ENCODE measurements at places on chromosomes 11 and 22. TPM values are rescaled to one million over a fixed set of nuclear protein-coding genes. Genes with fewer than 3 reads are reported as not detected.

The OR5M10 gene
- not detected for total RNA-seq

The VPREB1 gene
- not detected for total RNA-seq

The GSTP1 gene
- 744 TPM for total RNA-seq

The ELMOD1 gene
- total RNA-seq = not detected

The UBQLN3 gene
- total RNA-seq = 1.5 TPM

The DCHS1 gene
- 62.3 TPM for total RNA-seq

The SEPTIN3 gene
- total RNA-seq = not detected

The MRGPRF gene
- 171 TPM for total RNA-seq

DNA sequence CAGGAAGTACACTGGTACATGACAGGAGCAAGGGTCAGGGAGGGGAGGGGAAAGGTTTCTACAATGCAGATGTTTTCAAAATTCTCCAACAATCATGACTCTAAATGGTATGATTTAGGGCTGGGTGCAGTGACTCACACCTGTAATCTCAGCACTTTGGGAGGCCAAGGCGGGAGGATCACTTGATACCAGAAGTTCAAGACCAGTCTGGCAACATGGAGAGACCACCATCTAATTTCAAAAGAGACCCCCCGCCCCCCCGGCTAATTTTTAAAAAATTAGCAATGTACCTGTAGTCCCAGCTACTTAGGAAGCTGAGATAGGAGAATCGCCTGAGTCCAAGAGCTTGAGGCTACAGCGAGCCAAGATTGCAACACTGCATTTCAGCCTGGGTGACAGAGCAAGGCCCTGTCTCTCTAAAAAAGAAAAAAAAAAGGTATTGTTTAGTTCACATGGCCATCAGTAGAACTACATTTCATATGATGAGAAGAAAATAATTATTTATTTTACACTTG is 15.9 kb upstream of the OLFML1 start:
- DNase-seq = no peak

- no peak for DNase-seq
These were observed 141.6 kb downstream of the BUD13 start for GRCh38 chr11:116631201-116631600.

DNA sequence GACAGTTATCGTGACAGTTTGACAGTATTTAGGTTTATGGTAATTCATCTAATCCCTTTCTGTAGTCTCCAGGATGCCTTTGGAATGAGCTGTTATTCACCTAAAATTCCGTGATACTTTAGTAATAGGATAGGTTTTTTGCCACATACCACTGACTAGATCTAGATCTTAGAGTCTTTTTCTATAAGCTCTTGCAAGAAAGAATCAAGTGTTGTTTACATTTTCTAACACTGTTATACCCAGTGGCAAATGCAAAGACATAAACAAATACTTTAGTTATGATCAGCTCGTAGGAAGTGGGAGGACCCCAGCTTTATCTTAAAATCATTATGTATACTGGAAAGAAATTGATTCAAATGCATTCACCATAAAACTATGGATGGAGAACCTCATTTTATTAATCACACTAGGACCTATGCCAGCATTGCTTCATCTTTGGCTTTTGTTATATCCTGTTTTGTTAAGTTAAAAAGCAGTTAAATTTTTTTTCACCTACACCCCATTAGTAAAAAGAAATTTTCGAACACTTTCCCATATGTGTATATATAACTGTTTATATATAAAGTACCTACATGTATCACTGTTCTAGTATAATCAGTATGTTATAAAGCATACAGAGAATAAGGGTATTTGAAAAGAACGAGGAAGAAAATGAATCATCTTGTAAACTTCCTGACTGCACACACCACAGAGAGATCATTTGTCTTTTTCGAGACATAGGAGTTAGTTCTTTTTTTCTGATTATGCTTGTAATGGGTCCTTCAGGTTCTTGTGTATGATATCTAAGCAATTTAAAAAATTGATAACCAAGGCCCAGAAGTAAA is 60.9 kb downstream of the PDHX start:
- DNase-seq = no peak

GRCh38 chr11:16194566-16194965 is 161.8 kb downstream of the SOX6 start:
- DNase-seq = no peak

GRCh38 chr11:120339394-120339890 is 3.2 kb downstream of the ARHGEF12 start:
- DNase-seq = no peak

DNA sequence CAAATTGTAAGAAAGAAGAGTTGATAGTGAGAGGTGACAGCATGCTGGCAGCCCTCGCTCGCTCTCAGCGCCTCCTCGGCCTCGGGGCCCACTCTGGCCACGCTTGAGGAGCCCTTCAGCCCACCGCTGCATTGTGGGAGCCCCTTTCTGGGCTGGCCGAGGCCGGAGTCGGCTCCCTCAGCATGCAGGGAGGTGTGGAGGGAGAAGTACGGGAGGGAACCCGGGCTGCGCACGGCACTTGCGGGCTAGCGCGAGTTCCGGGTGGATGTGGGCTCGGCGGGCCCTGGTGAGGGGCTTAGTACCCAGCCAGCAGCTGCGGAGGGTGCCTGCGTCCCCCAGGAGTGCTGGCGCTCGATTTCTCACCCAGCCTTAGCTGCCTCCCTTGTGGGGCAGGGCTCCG is 539.7 kb upstream of the CCDC179 start:
- DNase-seq = no peak

DNA sequence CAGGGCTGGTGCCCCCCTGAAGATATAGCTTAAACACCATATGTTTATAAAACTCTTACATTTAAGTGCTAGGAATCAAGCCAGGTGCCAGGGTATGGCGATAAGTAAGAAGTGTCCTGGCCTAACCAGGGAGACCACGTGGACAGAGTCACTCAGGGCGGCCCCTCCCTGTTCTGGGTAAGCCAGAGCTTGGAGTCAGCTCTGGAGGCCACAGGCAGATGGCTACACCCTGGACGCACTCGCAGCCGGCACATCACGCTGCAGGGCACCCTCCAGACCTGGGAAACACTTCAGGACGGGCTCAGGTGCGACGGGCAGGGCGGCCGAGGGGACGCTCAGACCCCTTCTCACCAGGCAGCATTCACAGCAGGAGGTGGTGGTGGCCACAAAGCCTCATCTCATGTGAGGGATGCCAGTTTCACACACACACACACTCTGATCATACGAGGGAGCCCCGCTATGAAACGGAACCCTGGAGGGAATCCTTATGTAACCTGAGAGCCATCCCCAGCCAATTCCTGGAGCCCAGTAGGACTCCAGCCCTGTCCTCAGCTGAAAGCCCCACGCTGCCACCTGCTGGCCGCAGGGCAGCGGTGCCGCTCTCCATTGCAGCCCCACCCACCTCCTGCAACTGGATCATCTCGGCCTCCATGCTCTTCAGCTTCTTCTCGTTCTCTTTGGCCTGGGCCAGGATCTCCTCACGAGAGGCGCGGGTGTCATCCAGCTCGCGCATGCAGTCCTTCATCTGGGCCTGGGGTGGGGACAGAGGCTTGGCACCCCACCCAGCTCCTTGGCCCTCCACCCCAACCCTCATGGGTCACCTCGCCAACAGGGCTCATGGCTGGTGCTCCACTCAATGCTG is 33.4 kb downstream of the APOL1 start:
- DNase-seq = peak; percentile 31

DNA sequence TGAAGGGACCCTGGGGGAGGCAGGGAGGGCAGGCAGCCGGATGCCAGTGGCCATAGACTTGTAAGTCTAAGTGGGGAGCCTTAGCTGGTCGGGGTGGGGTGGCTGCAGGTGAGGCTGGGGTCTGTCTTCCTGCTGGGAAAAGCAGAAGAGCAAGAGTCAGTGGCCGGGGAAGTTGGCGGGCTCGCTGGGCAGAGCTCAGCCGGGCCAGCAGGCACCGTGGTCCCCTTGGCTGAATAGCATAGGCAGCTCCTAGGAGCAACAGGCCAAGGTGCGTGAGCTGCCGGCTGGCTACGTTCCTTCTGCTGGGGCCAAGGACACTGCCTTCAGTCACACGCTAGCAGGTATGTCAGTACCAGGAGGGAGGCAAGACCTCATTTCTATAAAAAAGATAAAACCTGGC is 67.8 kb upstream of the A4GALT start:
- DNase-seq = no peak

DNA sequence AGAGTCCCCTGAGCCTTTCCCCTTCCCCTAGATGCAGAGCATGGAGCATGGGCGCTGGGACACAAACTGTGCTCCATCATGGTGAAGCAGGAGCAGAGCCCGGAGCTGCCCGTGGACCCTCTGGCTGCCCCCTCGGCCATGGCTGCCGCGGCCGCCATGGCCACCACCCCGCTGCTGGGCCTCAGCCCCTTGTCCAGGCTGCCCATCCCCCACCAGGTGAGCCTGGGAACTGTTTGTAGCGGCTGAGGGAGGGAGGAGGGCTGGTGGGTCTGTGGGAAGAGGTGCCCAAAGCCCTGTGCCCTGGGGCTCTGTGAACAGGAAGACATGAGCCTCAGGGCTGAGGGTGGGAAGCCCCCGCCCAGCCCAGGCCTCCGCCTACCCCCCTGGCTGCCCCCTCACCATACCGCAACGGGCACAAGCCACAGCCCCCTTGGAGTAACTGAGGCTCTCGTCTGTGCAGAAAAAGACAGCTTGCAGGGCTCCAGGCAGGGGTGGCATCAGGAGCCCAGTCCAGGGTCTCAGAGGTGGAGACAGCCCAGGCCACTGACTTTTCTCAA is 30.4 kb downstream of the CREB3L1 start:
- no peak for DNase-seq

GRCh38 chr11:11349870-11350337 is 3.1 kb downstream of the CSNK2A3 start:
- no peak for DNase-seq

DNA sequence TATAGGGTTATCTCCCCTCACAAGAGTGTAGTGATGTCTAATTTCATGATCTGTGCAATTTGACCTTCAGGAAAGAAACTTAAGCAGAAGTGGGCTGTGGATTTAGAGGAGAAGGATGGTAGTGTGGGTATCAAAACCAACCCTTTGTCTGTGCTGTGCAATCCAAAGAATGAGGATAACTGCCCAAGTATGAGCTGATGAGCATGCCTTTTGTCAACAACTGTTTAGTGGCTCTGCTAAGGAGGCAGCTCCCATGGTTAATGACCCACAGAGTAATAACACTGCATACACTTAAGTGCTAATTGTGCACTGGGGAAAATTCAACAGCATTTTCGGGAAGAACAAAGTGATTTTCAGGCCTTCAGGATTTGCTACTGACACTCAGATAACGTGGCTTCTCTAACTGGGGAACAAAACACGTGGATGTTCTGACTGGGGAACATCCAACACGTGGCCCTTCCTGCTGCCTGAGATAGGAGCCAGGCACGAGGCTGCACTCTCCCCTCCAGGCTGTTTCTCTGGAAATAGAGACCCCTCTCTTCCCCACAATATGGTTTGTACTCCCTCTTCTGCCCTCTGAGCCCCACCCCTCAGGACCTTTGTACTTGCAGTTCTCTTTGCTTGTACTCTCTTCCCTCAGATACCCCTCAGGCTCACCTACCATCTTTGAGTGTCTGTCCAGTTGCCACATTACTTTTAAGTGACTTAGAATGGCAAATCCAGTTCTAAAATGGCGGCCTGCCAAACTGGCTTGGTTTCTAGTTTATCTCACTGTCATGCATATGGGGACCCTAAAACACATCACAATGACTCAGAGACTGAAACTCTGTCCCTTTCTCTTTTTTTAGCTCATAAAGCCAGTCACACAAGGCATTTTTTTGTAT is 234.9 kb upstream of the POU2AF2 start:
- DNase-seq = no peak

GRCh38 chr22:44658311-44658953 is 43.6 kb upstream of the PRR5 start:
- DNase-seq = no peak

- DNase-seq = no peak
These were observed 40.1 kb downstream of the EIF4ENIF1 start for GRCh38 chr22:31449506-31449905.

DNA sequence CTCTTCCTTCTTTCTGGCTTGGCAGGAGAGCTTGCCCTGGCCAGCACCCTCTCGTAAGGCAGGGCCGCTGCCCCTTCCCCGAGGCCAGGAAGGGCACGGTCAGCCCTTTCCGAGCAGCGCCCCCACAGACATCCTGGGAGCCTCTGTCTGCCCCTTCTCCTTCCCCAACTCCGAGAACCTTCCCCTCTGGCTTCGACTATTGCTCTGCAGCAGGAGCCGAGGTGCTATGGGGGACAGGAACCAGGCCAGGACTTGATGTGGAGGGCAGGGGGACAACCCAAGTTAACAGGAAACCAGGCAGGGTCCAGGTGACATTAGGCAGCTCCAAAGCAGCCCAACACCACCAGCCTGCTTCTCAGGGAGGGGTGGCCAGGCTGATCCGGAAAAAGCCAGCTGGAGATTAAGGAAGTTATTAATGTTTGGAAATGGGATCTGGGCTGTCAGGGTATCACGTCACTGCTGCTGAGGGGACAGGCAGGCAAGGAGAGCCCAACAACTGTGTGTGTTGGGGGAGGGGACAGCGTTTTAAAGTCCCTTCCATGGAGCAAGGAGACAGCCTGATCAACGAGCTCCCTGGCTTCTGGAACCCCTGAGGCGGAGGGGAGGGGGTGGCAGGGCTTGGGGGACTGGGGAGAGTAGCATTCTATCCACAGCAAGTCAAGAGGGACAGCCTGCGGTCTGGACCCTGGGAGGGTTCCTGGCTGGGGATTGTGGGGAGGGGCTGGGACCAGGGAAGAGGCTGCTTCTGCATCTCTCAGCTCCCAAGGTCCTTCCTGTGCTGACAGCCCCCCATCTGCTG is 27.3 kb downstream of the SYT7 start:
- no peak for DNase-seq

GRCh38 chr11:86704710-86705109 is 32.3 kb upstream of the ME3 start:
- no peak for DNase-seq

GRCh38 chr11:59416613-59417012 is 9.6 kb downstream of the OR5A2 start:
- no peak for DNase-seq

DNA sequence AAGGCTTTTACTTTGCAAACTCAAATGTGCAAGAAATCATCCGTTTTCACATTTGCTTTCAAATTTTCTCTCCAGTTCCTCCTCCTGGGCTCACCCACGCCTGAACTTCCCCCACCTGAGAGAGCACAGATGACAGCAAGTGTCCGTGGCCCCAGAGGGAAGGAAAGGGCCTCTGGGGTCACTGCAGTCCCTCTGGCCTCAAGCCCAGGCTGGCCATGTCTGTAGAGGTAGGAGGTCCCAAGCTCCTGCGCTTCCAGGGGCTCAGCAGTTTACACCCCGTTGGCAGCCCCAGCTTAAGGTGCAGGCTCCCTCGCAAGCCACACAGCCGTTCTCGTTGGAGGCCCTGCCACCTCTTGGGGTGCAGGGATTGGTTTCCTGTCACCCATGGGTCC is 40.5 kb upstream of the PRDM11 start:
- no peak for DNase-seq

GRCh38 chr11:34887260-34887659 is 28.9 kb downstream of the APIP start:
- DNase-seq = no peak

DNA sequence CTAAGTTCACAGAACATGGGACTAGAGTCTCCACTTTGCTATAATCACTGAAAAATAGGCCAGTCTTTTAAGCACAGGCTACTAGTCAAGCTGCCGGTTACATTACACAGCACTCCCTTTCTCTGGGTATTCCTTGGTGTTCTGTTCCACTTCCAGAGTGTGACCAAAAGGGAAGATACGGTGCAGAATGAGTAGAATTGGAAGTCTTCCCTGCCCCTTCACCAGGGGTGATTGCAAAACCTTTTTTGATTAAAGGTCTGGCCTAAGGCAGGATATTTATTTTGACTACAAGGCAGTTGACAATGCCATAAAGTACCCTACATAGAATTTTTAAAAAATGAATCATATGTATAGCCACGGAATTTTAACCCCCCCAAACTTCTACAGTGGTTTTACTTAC is 59.6 kb upstream of the ADORA2A start:
- no peak for DNase-seq

Data from thoracic aorta (tissue), 2 donors.